Adipocyte (in vitro differentiated cells): ENCODE measurements at places on chromosomes 1 and 21.

DNA sequence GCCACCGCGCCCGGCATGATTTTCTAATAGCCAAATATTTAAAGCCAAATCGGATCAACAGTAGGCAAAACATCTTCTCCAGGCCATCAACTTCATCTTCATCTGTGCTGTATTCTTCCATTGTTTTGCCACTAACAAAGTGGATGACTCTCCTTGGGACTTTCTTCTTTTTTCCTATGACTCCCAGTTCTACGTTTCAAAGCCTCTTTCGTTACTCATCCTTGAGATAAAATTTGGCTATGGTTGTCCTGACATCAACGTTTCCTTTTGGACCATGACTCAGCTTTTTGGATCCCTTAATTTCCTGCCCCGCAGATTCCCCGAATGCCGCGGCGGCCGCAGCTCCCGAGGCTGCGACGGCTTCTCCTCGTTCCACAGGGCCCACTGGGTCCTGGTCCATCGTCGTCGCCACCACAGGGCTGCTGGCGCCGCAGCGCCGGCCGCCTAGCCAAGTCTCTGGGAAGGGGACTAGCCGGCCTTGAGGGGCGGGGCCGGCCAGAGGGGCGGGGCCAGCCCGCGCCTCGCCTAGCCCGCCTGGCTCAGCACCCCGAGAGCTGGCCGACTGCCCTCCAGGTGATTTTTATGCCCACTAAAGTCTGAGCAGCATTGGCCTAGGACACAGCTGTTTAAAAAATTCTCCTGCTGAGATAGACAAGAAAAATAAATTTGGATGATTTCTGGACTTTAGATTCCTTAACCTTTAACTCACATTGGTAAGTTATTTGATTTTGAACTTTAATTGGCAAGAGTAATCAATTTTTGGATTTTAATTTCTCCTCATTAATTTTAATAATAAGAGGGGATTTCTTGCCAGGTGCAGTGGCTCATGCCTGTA lies 93.9 kb downstream of the ADCY10 start:
- peak; percentile 83 for DNase-seq

DNA sequence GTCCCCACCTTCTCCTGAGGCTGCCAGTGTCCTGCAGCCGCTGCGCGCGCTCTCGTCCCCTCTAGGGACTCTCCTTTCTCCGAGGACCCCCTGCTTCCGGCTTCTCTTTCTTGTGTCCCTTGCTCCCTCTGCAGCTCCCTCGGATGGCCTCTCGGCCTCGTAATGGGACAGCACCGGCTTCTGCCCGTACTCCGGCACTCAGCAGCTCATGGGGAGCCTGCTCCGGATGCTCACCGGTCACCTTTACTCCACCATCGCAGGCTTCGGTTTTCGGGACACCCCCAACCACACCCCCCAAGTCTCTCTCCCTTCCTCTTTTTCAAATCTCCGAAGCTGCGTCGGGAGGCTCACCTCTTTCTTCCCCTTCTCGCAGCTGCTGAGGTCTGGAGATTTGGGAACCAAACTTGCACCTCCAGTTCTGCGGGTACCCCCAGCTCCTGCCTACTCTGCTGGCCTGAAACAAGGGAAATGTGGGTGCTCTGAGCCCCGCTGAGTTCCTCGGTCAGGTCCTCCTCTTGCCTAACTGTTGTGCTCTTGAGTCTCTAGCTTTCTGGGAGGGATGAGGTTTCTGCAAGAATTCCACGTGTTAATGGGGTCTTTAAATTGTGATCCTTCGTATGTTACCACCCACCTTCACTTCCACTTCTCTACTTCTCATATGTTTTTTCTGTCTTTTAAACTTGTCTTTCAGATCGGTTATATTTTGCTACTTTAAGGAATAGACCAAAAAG lies 930 bp downstream of the CDC14A start:
- peak; percentile 61 for DNase-seq

DNA sequence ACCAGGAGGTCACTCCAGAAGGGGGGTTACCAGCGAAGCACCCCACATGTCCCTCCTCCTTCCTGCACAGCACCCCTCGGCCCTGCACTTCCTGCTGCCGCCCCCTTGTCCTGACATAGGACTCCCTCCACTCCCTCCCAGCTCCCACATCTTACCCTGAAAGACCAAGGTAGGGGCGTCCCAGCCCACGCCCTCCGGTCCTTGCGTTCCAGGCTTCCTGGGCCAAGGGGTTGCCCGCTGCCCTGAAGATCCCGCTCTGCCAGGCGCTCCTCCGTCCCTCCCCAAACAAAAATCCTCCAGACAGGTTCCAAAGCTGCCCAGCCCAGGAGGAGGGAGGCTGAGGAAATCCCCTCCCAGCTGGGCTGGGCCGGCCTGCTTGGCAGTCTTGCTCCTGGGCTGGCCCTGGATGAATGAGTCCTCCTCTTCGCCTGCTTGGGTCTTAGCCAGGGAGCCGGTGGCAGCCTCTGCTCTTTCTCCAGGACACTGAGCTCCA lies at the start of gene RHBDL2:
Gene RHBDL2 (minus strand): TSS at position 304 of the 493 bp plus-strand sequence. CDS start 22,618 bp downstream, outside the sequence.
- DNase-seq = peak; percentile 39

- no peak for DNase-seq
Observed at GRCh38 chr1:74549932-74550331, 37.5 kb upstream of the LRRC53 start.

GRCh38 chr21:35850029-35850428 lies 210.3 kb downstream of the SETD4 start:
- peak; percentile 84 for DNase-seq

- DNase-seq = no peak
Observed at GRCh38 chr1:220224611-220225124, 47.6 kb downstream of the RAB3GAP2 start.

DNA sequence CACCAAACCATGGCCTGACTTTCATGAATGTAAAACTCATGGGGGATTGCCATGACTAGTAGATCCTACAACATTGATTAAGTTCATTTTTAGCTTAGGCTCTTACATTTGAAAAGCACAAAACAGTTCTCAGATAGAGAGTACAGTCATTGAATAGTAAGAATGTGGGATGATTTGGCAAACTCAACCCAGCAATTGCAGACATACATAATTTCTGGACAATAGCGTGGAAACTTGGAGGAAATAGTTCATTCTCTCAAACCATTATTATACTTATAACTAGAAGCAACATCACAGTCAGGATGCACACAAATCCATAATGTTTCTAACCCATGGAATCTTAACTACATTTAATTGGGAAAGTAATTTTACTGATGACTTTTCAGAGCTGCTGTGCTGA lies 598.2 kb downstream of the LMO4 start:
- no peak for DNase-seq

GRCh38 chr1:53299233-53299632 lies 28.6 kb downstream of the LRP8 start:
- DNase-seq = no peak

GRCh38 chr1:6360117-6360496 lies 33.5 kb downstream of the ACOT7 start:
- DNase-seq = no peak

- DNase-seq = no peak
Observed at GRCh38 chr1:214603819-214604252, 841 bp downstream of the CENPF start.

GRCh38 chr1:64186138-64186897 lies 17.1 kb upstream of the UBE2U start:
- no peak for DNase-seq

GRCh38 chr1:27473755-27474154 lies 16.2 kb downstream of the WASF2 start:
- no peak for DNase-seq

DNA sequence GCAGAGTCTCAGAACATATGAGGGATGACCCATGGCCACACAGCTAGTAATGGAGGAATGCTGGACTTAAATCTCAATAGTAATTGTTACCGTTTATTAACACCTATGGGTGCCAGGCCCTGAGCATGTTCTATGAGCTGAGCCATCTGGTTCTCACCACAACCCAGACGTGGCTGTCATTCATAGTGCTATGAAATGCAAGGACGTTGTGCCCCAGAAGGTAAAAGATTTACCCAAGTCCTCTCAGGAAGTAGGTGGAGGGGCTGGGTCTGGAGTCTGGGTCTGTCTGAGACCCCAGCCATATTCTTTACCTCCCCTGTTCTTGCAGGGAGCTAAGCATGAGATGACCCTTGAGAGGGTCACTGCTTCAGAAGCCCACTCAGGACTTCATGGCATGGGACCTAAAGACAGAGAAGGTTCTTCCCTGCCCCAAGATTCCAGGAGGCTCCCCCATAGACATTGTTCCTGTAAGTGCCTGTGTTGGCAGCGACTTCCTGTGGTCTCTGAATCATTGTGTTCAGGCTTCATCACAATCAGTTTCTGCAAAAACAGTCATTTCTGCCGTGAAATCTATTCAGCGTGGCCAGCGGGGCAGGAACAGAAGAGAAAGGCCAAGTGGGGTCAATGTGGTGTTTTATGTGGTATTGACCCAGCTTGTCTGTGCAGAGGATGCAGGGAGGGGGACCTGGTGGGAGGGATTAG lies 475.4 kb downstream of the PTPRU start:
- DNase-seq = peak; percentile 61

GRCh38 chr1:116107371-116107770 lies 3.8 kb upstream of the MAB21L3 start:
- no peak for DNase-seq

DNA sequence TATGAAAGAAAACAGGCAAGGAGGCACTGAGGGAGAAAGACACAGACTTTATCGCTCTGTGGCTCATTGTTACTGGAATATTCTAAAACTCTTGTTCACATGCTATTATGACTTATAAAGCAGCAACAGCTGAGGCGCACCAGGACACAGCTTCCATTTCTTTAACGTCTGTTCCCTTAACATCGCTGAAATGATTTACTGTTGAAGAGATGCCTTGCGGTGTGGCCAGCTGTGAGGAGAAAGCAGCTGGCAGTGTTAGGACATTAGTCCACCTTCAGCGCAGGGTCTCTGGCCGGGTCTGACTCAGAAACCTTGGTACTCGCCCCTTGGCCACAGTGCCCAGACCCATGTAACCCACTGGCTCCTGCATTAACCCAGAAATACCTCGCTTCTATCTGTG lies 3.1 kb upstream of the PER3 start:
- DNase-seq = no peak

DNA sequence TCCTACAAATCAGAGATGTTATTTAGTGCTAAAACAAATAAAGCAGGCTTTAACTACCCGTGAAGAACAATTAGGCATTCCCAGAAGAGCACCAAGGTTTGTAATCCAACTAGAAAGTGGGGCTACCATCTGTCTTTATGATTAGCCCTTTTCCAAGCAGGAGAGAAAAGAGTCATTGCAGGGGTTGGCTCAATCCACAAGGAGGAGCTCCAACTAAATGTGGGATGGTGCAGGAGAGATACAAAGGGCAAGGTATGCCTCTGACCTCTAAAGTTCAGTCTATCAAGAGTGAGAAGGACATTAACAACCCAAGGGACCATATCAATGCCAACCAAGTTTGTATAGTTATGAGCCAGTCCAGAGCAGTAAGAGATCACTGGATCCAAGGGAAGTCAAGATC lies 382.7 kb upstream of the DUSP10 start:
- DNase-seq = no peak

DNA sequence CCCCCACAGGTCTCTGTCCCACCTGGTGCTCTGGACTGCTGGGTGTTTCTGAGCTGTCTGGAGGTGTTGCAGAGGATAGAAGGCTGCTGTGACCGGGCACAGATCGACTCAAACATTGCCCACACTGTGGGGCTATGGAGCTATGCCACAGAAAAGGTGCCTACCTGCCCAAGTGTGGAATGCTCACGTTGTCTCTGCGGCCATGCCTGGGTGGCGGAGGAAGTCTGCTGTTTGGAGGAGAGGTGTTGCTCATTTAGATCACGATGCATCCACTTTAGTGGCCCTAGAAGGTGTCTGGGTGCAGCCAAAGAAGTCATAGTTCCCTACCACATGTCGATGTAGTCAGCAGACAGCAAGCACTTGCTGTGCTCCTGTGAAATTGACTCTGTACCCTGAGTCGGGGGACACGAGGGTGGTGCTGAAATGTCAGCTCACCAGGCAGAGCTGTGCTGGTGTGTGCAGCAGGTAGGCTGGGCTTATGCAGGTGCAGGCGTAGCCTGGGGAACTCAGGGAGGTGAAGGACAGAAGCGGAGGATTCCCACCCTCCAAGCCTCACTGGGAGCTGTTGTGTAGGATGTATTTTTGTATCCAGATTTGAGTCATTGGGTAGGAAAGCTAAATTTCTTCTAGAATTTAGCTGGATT lies 32.8 kb upstream of the PWP2 start:
- DNase-seq = no peak
